SK-N-SH (cell line): ENCODE measurements at places on chromosomes 3 and 15. TPM values are rescaled to one million over a fixed set of nuclear protein-coding genes. Genes with fewer than 3 reads are reported as not detected.

DNA sequence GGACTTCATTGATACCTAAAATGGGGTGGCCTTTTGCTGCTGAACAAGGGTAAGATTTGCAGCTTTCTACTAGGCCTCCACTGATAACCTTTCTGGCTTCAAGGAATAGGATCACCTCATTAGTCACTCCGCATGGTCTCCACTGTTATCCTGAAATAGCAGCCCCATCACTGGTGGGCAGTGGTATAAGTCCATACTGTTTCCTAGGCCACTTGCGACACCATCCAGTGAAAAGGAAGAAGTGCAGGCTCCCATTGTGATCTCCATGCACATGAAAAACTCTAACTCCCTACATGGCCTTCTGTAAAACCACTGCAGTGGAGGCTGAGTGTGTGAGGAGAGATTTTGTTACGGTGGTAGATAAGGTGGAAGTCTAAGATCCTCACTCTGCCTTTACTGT lies 1455.9 kb downstream of the SI start:
- DNase-seq = peak; percentile 12

GRCh38 chr15:27050163-27050562 lies 79.2 kb downstream of the GABRG3 start:
- DNase-seq = no peak

- peak; percentile 47 for DNase-seq
Observed at GRCh38 chr15:97234851-97235610, 725.5 kb upstream of the ARRDC4 start.

DNA sequence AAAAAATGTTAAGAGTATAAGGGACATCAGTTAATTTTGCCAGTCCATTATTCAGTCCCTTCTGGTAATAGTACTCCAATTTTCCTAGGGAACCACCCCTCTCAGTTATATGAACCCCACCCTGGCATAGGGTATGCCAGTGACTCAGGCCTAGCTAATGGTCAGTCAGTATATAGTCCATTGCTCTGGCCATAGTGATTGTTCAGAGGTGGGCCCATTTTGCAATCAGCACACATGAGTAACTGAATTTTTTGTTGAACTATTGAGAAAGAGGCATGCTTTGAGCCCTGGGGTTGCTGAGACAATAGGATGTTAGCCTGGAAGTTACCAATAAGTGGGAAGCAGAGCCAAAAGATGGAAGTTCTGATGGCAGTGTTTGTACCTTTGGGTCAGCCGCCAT lies 4.1 kb downstream of the LRCH3 start:
- DNase-seq = no peak

Gene KCNH8
- polyA plus RNA-seq = 0.05 and 0.15 TPM in 2 replicates

Gene PPP2R3A
- 3.9 and 4.9 TPM in 2 replicates for polyA plus RNA-seq
